ENCODE measurements at places on chromosomes 1 and 21.
A peak's percentile ranks its signal among the peaks of the same experiment; 100 is the strongest.

GRCh38 chr1:233543338-233544255 lies 70.3 kb upstream of the KCNK1 start:
- DNase-seq = no peak

DNA sequence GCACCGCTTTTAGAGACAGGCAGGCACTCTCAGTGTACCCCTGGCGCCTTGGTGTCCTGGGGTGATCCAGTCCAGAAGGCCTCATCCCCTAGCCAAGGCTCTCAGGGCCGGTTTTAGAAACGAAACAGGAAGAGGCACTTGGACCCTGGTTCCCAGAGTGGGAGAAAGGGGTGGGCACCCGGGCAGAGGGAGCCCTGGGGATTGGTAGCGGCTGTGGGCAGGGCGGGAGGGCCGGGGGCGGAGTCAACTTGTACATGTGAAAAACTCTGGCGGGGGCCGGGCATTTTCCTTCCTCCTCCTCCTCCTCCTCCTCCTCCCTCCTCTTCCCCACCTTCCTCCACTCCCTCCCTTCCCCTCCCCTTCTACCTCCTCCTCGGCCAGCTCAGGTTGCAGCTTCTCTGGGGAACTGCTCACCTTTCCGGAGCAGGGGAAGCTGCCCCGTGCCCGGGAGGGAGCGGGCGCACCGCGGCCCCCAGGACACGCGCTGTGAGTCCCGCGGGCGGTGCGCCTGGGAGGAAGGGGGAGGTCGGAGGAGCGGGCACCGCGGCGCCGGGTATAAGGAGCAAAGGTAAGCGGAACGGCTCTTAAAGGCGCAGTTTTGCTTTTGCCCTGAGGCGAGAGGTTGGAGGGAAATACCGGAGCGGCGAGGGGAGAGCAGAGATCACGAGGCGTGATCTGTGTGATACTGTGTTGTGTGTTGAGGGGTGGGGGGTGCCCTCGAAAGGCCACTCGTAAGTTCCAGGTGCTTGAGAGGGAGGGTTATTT lies at the start of gene CDK18:
Gene CDK18, plus strand, starts transcription at position 359 of the 765 bp plus-strand sequence. CDS start 18,499 bp downstream, outside the sequence.
- DNase-seq = no peak

- no peak for DNase-seq
Observed at GRCh38 chr1:59352065-59352464, 55.2 kb downstream of the FGGY start.

DNA sequence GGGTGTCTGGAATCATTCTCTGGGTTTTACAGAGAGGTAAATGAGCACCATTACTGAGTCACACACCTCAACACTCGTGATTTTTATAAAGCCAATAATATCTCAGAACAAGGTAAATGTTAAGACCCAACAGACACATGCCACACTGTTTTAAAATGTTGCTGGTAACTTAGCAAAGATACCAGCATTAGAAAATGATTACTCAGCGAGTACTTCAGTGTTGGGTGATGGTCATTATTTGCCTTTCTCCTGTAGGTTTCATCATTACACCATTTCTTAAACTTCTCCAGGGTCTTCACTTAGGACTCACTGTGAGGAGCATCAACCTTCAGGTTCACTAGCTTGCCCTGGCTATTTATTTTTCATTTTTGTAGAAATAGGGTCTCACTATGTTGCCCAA lies 6.9 kb upstream of the C4BPB start:
- DNase-seq = no peak

DNA sequence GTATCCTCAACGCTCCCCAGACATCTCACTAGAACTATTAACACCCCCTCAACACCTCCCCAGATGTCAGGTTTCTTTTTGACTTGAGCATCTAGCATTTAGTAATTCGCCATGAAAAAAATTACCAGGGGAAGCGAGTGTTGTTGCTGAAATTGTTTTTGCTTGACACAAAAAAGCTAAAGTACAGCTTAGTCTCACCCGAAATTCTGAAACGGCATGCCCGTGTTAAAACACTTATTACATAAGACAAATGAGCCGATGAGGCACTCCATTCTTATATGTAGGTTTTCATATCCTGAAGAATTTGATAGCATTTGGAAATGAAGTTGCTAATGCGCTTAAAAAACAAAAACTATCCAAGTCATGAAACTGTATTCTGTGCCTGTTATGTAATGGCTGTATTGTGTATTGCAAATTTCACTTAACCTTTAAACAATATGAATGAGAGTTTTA lies 1.3 kb upstream of the NRIP1 start:
- no peak for DNase-seq

GRCh38 chr1:151581921-151582320 lies 29.9 kb upstream of the SNX27 start:
- DNase-seq = no peak

GRCh38 chr1:25216123-25216522 lies 16.2 kb downstream of the SYF2 start:
- DNase-seq = no peak

GRCh38 chr1:56396581-56396980 lies 182.8 kb downstream of the PLPP3 start:
- no peak for DNase-seq

DNA sequence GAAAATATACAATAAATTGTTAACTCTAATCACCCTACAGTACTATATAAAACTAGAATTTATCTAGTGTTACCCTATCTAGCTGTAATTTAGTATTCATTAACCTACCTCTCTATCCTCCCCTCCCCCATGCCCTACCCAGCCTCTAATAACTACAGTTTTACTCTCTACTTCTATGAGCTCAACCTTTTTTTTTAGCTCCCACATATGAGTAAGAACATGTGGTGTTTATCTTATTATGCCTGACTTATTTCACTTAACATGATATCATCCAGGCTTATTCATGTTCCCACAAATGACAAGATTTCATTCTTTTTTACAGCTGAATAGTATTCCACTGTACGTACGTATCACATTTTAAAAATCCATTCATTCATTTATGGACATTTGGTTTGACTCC lies 46.0 kb upstream of the WARS2 start:
- no peak for DNase-seq

- no peak for DNase-seq
Observed at GRCh38 chr1:115400891-115401290, 62.8 kb upstream of the NGF start.

- peak; percentile 17 for DNase-seq
Observed at GRCh38 chr1:16905110-16905867, 9.5 kb downstream of the RNU1-2 start.

GRCh38 chr1:149888999-149889289 lies 10.4 kb upstream of the BOLA1 start:
- DNase-seq = no peak
